ENCODE measurements at places on chromosomes 11 and 22.

- DNase-seq, result no peak
Observed at GRCh38 chr11:103887001-103887658, 149.3 kb upstream of the DDI1 start.

- no peak for DNase-seq
Observed at GRCh38 chr11:115552151-115552772, 48.0 kb upstream of the CADM1 start.

DNA sequence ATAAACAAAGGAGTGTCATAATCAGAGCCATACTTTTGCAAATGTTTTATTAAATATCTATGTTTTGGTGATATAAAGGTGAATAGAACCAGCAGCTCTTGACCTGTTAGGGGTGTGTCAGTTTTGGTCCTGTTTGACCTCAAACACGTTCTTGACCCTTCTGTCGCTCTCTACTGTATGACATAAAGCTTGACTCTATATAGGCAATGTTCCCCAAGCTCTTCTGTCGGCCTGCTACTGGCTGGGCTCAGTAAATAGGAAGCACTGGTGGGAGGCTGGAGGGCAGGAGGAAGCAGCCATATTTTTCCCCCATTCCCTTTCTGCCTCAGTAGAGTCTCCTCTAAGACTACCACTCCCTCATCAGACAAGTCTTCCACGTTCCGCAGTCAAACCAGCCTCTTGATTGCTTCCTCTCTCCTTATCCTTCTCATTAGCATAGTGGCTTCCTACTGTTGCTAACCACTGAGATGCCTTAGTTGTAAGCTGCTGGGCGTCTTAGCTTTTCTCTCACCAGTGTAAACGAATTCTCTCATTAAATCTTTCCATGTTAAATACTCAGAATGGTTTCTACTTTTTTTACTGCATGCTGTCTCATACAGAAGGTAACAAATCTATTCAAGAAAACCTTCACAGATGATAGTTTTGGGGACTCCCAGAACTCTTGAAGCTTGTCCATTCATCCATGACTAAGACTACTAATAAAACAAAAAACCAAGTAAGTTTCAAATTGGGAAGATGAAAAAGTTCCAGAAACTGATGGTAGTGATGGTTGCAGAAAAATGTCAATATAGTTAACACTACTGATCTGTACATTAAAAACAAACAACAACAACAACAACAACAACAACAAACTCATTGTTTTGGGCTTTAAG is 3.3 kb downstream of the NPAT start:
- DNase-seq, result no peak

DNA sequence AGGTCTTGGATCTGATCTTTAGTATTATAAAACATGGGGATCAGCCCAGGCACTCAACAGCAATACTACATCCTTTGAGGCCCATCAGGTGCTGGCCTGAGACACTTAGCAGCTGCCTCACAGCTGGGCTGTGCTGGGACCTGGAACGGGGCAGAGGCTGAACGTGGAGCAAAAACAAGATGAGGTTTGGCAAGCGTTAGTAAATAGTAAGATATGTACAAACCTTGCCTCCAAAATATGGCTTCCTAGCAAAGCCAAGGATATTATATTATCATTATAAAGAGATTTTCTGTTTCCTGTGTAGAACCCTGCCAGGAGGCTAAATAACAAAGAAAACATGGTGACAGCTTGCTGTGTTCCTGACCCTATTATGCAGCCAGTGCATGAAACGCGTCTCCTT is 60.0 kb upstream of the SPON1 start:
- DNase-seq, result no peak

DNA sequence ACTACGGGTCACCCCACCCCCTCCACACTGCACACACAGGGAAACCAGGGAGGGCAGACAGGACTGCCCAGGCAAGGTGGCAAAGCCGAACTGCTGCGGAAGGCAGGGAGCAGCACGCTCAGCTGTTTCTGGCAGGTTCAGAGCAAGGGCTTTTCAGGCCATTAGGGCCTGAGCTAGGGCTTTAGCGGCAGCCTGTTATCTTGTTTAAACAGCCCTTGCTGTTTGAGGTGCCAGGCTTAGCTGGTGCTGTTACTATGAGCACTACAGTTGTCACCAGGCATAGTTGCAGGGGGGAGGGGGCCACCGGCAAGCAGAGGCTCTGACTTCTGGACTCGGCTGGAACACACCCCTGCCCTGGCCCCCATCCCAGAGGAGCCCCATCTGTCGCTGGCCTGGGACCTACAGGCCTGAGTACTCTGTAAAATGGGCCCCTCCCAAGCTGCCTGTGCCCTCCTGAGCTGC is 34.9 kb downstream of the RSPH14 start:
- DNase-seq, result no peak

GRCh38 chr11:64119700-64120099 is 46.2 kb downstream of the MACROD1 start:
- DNase-seq, result no peak

GRCh38 chr22:37560608-37561211 is 430 bp downstream of the CDC42EP1 start:
- no peak for DNase-seq

- DNase-seq, result peak; percentile 24
Observed at GRCh38 chr11:36304351-36304750, 8.3 kb downstream of the PRR5L start.

- DNase-seq, result no peak
Observed at GRCh38 chr22:41816241-41816640, 15.8 kb downstream of the CCDC134 start.

- DNase-seq, result no peak
Observed at GRCh38 chr11:75389276-75389605, 10.1 kb upstream of the RPS3 start.
